Colonic mucosa (tissue), 4 donors: ENCODE measurements at places on chromosomes 5 and 9.

DNA sequence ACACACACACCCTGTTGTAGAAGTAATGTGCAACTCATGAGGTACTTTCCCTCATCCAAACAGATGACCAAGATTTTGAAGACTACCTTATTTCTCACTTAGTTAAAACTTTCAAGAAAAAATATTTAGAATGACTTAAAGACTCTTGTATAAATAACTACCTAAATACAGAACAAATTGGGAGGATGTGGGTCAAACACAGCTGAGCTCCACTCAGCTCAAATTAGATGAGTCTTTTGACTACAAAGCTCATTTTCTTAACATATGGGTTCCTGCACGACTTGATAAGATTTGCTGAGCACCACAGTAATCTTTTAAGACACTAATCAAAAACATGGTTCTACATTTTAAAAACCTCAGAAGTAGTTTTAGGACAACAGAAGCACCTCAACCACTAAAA is 8.9 kb downstream of the MTX3 start:
- no peak for DNase-seq

DNA sequence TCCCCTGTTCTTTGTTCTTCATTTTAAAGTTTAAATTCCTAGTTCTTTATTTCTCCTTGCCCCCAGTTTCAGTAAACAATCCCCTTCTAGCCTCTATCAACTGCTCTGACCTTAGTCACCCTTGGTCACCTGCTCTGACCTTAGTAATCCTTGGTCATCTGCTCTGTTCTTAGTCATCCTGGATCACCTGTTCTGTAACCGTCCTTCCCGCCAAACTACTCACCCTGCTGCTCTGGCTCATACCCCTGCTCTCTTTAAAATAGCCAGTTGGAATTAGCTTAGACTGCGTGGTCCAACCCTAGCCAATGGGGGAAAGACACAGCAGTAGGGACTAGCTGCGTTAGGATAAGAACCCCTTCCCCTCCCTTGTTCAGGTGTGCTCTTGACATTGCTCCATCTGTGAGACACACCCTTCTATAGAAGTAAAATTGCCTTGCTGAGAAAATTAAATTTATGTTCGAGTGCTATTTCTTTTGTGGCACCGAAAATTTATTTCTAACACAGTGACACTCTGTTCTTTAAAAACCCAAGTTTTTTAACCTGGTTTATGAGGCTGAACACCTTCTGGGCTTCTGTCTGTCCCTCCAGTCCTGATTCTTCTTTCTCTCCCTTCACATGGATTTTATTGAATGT is 3.8 kb downstream of the PRRC1 start:
- no peak for DNase-seq

DNA sequence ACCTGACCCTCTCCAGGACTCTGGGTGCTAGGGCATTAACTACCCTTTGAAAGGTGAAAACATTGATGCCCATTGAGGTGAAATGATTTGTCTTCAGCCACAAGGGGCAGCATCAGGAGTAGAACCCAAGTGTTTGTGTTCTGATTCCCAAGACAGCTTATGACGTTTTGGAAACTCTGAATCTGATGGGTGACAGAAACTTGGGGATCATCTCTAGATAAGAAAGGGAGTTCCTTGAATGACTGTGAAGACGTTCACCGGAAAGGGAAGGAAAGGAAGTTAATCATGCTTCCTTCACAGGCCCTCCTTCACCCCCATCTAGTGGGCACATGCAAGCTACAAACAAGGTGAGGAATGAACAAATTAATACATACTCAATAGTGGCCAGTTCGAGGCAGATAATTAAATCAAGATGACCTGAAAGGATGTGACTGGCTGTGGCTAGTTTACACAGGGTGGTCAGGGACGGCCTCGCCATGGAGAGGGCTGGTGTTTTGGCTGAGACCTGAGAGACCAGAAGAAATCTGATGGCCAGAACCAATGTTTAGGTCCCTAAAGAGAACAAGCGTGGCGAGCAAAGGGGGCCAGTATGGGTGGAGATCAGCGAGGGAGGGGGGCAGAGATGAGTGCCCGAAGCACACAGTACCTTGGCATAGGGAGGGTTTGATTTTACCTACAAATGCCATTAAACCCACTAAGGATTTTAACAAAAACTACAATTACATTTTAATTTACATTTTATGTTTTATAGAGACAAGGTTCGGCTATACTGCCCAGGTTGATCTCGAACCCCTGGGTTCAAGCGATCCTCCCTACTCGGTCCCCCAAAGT is 937 bp upstream of the SLC26A2 start:
- no peak for DNase-seq

GRCh38 chr5:56481428-56482357 is 248.6 kb upstream of the ANKRD55 start:
- peak; percentile 36 for DNase-seq

GRCh38 chr5:177310757-177311391 is 824 bp downstream of the MXD3 start:
- DNase-seq = peak; percentile 68

DNA sequence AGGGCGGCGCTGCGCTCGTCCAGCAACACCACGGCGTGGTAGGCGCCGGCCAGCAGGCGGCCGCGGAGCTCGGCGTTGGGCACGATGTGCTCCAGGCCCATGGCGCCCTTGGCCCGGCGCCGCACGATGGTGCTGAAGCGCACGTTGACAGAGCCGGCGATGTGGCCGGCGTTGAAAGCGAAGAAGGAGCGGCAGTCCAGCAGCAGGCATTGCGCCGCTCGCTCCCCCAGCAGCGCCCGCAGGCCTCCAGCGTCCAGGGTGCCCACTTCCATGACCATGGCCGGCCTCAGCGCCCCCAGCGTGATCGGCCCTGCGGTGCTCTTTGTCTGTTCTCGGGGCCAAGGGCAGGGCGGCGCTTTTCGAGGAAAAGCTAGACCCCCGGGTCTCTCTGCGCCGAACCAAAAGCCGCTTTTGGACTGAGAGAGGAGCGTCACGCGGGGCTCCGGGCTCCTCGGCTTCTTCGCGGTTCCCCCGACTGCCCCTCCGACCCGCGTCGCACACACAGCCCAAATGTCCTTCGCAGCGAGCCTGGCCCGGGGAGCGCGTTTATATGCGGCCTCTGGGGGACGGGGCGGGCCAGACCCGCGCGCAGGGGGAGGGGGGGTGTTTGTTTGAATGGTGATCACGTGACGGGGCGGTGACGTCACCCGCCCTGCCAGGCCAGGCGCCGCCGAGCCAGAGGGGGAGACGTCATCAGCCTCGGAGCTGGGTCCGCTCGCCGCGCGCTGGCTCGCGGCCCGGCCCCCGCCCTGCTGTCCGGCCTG is at the start of gene DUSP1:
DUSP1 (minus strand) TSS at position 521 of the 764 bp plus-strand sequence; CDS start at position 278, 243 bp downstream.
- DNase-seq = peak; percentile 99

- DNase-seq = no peak
Measured at GRCh38 chr5:76622973-76623596, at the start of gene F2RL2. TSS of gene F2RL2 (minus strand) at chr5:76623403. CDS start at chr5:76623230, 173 bp downstream.

DNA sequence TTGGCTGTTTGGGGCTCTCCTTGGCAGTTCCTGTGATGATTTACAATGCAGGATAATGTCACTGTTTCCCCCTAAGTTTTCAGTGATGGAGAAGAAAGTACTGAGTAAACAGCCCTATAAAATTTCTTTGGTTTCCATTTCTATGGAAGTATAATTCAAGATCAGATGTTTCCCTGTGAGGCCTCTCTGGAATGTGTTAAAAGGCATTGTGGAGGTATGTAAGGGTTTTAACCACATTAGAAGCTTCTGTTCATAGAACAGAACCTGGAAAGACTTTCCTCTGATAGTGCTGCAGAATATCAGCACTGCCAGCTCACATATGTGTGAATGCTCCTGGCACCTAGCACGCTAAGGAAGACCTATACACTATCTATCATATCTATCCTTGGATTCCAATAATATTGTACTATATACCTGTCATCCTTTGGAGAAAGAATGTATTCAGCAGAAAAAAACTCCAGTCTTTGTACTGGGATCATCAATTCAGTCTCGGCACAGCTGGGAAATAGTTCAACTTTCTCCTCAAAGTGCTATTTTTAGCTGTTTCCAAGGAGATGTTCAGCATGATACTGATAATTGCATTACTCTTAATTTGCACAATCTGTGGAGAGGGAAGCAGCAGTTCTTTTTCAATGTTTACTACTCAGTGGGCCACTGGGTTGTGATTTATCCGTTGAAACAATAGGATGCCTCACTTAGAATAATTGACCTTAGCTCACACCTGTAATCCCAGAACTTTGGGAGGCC is 21.9 kb downstream of the TTC1 start:
- DNase-seq = no peak

- DNase-seq = no peak
Measured at GRCh38 chr9:76490249-76490990, 31.4 kb downstream of the GCNT1 start.

DNA sequence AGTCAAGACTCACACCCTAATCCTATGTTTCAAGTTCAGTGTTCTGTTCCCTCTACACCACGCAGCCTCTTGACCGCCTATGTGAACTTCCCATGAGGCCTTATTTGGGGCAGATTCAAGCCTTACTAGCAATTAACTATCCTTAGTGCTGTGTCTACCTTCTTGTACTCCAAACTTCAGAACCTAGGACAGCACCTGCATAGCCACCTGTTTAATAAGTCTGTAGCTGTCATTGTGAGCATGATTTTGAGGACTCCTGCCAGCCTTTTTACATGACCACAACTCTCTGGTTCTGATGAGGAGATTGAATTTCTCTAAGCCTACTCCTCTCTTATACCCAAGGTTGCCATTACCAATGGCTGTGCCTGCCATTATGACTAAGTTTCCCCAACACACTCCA is 50.8 kb upstream of the PCSK1 start:
- DNase-seq = no peak

DNA sequence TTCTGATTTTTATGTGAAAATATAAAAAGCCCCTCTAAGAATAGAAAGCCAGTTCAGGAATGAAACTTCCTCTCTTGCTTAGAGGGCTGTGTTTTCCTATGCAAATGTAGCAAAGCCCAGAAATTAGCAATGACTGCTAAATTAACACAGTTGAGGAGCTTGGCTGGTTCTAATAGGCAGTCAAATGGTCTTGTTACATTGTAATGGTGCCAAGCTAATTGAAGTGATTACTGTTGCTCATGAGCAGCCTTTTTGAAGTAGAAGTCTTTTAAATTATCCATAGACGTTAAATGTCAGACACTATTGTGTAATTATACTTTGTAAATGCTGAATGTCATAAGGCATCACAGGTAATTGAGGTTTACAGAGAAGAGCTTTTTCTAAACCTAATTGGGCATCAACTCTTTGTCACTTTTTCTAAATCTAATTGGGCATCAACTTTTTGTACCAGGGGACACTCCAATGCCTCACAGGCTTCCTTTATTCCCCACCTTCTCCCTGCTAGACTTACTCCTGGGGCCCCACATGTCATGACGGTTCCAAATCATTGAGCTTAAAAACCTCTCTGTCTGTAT is 229.1 kb downstream of the PSAT1 start:
- DNase-seq = no peak
